ENCODE measurements at places on chromosomes 1 and 21.
A peak's percentile ranks its signal among the peaks of the same experiment; 100 is the strongest.

GRCh38 chr1:9018333-9018732 is 7.9 kb downstream of the SLC2A7 start:
- no peak for DNase-seq

DNA sequence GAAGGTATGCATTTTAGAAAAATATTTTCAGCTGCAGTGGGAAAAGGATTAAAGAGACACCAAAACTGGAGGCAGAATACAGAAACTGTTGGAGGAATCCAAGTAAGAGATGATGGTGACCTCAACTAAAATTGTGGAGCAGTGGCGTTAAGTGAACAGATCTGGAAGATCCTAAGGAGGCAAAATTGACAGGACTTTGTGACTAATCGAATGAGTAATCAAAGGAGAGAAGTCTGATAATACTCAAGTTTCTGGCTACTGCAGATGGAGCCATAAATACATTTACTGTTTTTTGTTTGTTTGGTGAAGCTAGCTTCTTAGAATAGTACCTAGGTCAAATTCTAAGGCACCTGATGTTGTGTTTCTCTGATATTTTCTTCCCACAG is 3.1 kb downstream of the CTBS start:
- no peak for DNase-seq

- no peak for DNase-seq
These were observed 243.6 kb downstream of the TM2D1 start for GRCh38 chr1:61481315-61481715.

DNA sequence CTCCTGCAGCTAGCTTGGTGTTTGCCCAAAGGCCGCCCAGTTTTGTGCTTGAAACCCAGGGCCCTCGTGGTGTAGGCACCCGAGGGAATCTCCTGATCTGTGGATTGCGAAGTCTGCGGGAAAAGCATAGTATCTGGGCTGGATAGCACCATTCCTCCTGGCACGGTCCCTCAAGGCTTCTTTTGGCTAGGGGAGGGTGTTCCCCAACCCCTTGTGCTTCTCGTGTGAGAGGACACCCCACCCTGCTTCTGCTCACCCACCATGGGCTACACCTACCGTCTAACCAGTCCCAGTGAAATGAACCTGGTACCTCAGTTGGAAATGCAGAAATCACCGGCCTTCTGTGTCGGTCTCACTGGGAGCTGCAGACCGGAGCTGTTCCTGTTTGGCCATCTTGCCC is 403.5 kb downstream of the USP25 start:
- DNase-seq = no peak

DNA sequence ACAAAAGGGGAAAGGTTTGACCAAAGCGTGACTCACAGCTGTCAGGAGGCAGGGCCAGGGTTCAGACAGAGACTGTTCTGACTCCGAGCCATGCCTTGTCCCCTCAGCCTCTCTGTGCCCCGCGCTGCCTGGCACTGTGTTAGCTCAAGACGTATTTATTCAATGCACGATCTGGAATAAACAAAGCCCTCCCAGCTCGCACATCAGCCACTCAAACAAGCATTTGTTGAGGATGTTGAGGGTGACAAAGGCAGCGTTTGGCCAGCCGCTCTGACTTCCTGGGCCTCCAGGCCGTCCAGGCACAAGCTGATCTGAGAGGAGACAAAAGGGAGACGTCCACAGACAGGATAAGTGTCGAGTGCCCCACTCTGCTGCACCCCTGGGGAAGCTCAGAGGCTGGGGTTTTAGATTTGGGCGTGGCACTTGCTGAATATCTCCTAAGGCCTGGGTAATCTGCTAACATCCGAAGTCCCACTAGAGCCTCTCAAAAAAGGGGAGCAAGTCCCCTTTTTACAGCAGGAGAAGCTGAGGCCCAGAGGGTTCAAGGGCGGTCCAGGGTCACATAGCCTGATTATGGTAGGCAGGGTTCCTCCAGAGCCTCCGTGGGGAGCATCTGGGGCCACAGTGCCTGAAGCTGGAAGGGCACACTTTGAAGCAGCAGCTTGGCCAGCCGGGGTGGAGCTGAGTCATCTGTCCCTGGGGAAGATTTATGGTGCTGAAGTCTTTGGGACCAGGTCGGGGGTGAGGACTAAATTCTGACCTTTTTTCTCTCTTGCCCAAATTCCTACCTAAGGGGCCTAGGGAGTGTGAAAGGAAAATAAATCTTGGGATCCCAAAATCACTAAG is 95.9 kb downstream of the SPSB1 start:
- DNase-seq = no peak

DNA sequence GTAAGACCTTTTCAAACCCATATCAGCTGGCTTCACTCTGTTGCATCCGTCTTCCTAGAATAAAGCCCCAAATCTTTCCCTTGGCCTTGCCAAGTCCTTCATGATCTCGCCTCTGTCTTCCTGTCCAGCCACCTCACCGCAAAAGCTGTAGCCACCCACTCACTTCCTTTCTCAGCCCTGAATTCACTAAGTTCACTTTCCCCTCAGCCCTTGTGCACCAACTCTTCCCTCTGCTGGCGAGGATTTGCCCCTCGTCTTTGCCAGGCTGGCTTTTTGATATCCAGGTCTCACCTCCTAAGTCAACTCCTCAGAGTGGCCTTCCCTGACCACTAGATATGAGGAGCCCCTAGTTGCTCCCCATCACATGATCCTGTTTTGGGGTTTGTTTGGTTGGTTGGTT is 3.9 kb upstream of the COL16A1 start:
- no peak for DNase-seq

GRCh38 chr1:180215856-180216625 is 14.0 kb upstream of the LHX4 start:
- no peak for DNase-seq

DNA sequence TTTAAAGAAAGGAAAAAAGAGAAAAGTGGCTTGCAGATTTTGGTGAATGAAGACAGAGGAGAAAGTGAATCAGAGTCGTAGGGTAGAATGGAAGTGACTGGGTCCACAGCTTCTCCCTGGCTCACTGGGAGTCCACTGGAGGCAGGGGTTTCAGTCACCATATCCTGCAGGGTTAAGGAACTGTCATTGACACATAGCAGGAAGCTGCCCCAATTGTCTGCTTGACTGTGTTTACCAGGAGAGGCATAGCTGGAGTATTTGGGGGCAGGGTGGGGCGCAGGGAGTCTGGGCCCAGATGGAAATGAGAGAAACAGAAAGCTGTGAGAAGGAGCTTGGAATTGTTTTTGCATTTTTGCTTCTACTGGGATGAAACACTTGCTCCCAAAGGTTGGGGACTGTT is 228.8 kb upstream of the CSF3R start:
- no peak for DNase-seq

DNA sequence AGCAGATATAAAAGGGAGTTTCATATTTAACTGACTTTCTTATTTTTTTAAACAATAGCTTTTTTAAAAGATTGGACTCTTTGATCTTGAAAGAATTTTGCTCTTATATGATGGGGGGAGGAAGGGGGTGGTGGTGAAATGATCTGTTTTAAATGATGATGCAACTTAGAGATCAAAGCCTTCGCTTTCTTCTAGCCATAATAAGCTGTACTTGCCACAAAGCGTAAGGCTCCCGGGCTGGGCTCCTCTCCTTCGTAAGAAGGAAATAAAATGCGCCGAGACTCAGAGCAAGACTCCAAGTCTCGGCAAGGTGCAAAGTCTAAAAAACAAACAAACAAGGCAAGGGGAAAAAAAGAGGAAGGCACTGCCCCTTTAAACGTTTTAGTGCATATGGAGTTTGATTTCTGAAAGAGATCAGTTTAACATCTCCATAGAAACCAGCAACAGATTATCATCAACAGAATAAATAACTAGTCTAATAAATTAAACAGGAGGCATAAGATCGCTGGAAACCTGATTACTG is 3.3 kb downstream of the CASZ1 start:
- no peak for DNase-seq

GRCh38 chr1:226549937-226550671 is 1.5 kb downstream of the STUM start:
- peak; percentile 64 for DNase-seq

DNA sequence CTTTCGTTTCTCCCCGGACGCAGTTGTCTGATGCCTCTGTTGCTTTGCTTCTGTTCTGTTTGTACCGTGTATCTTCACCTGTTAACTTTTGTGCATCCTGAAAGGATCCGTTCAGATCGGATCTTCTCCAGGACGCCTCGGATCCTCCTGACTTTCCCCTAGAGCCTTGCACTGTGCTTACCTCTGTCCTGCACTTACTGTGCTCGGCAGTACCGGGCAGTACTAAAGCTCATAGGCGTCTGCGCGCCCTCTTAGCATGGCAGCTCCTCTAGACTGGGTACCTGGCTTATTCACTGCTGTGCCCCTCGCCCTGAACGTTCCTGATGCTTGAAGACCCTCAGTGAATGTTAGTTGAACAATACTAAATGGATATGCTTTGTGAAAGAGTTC is 934 bp downstream of the SCP2 start:
- DNase-seq = no peak

- no peak for DNase-seq
These were observed 266.6 kb upstream of the C1orf174 start for GRCh38 chr1:4166713-4167112.

DNA sequence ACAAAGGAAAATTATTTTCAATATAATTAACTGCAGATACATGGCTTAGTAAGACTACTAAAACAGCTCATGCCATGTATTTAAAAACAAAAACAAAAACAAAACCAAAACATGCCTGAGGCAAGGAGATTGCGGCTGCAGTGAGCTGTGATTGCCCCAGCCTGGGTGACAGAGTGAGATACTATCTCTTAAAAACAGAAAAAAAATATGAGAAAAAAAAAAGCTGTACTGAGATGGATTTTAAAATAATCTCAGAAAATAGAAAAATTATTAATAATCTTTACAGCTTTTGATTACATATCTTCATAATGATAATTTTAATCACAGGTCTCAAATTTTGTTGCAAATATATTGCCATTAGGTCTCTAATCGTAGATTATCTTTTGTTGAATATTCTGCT is 24.0 kb upstream of the LIN9 start:
- DNase-seq = no peak

- no peak for DNase-seq
These were observed 24.8 kb upstream of the C1orf174 start for GRCh38 chr1:3924825-3925220.

- no peak for DNase-seq
These were observed 24.3 kb upstream of the NID1 start for GRCh38 chr1:236089046-236089773.

DNA sequence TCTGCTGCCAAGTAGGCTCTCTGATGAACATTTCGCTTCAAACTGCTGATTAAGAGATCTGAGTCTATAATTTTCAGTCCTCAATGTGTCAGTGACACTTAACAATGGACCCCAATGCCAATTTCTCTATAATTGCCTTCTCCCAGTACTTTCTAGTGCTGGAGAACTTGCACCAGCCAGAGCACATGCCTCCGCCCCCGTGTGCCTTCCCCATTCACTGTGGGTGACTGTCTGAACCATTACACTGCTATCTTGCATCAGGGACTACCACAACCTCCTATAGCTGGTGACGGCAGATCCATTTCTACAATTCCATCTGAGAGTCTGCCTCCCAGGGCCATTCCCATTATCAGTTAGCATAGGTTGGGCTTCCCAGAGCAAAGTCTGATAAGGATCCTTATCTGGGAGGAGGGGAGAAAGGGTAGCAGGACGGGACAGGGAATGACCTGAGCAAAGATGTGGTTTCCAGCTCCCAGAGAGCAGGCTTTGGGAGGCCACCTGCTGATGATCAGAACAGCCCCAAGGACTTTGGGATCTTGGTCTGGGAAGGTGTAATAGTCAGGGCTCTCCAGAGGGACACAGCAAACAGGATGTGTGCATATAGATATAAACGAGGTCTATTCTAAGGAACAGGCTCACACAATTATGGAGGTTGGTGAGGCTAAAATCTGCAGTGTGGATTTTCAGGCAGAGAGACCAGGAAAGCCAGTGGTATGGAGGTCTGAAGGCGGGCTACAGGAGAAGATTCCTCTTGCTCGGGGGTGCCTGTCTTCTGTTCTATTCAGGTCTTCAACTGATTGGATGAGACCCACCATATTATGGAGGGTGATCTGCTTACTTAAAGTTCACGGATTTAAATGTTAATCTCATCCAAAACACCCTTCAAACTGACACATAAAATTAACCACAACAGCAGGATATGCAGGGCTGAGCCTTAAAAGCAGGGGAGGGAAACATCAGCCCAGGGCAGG is 238.2 kb downstream of the PTPRU start:
- no peak for DNase-seq

- DNase-seq = peak; percentile 35
These were observed 3.4 kb upstream of the FTCD start for GRCh38 chr21:46158666-46159300.

- peak; percentile 40 for DNase-seq
These were observed 53.3 kb downstream of the TEX35 start for GRCh38 chr1:178566187-178566586.

DNA sequence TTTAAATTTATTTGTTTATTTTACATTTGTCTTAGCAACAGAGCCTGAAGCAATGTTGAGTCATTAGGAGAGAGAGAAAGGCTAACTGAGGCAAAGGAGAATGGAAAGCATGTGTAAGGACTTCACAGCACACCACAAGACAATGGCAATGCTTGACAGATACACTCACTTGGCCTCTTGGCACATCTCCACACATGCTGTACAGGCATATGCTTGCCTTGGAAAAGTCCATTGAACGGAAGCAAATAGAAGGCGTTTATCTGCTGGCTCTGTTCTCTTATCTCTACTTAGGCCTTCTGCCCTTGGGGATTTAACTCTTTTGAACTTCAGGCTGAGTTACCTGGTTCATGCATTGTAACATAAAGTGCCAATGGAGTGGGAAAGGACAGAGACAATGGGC is 262.2 kb upstream of the POU3F1 start:
- no peak for DNase-seq

DNA sequence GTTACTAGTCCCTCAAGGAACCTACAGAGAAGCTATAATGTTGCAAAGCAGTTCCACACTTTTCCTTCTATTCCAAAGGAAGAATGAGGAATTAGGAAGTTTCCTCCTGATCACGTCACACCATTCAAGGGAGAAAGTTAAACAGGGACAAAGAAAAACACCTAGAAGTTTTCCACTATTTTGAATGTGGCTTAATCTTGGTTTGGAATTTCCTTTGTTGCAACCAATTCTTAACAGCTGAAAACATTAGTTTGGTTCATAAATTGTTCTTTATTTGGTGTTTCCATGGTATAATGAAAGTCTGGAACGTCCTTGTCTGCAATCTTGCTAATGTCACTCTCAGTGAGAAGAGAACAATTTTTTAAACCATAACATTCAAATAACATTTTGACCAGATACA is 8.4 kb downstream of the MNDA start:
- no peak for DNase-seq
